ENCODE measurements at places on chromosomes 7 and 10.

GRCh38 chr7:146115851-146116520, 615 bp upstream of the CNTNAP2 start:
- DNase-seq = peak; percentile 88

DNA sequence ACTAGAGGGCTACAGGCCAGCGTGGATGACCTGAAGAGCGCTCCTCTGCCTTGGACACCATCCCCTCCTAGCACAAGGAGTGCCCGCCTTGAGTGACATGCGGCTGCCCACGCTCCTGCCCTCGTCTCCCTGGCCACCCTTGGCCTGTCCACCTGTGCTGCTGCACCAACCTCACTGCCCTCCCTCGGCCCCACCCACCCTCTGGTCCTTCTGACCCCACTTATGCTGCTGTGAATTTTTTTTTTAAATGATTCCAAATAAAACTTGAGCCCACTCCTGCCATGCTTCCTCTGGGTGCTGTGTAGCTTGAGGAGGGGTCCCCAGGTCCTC, 4.5 kb downstream of the SNCG start:
- no peak for DNase-seq

GRCh38 chr10:102236006-102236405, 5.3 kb downstream of the PITX3 start:
- DNase-seq = peak; percentile 31

GRCh38 chr7:7099584-7100014, 82.7 kb upstream of the C1GALT1 start:
- peak; percentile 71 for DNase-seq

GRCh38 chr7:76512941-76513816, 2.8 kb downstream of the UPK3B start:
- peak; percentile 89 for DNase-seq

GRCh38 chr10:131658476-131659110, 242.2 kb upstream of the PPP2R2D start:
- no peak for DNase-seq

- DNase-seq = no peak
Observed at GRCh38 chr10:84946904-84947303, 618.5 kb downstream of the CCSER2 start.

- DNase-seq = no peak
Observed at GRCh38 chr10:30967650-30968410, 63.8 kb downstream of the ZNF438 start.

- peak; percentile 24 for DNase-seq
Observed at GRCh38 chr10:586151-586550, 103.3 kb downstream of the DIP2C start.

- DNase-seq = no peak
Observed at GRCh38 chr7:134120405-134120804, 6.7 kb upstream of the LRGUK start.

DNA sequence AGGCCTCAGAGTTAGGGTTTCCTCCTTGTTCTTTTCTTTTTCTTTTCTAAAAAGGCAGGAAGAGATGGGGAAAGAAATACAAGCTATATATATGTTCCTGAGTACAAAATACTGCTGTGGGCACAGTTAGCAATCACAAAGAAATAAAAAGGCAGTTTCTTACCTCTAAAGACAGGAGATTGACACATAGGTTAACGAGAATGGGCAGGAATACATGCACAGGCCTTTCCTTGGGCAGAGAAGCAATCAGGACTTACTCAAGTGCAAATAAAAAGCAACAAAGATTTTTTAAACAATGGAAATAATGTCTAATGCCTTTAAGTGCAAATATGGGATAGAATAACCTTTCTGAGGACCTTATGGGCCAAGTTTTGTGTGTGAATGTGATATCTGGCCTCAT, 119.5 kb upstream of the AGK start:
- DNase-seq = no peak

DNA sequence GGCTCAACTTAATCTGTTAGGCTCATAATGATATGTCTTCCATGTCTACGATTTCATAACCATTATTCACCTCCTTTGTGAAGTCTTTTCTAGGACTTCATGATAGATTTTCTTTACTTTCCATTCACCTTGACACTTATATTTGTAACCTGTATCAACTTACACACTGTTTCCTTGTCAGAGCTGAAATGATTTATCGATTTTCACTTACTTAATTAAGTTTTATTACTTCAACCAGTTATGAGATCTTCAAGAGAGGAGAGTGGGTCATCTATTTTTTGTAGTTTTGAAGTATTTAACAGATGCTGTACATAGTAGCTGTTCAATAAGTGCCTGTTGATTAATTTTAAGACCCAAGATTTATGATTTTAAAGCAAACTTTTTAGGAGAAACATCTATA, 37.4 kb downstream of the VTI1A start:
- no peak for DNase-seq

GRCh38 chr10:63703113-63703670, 182.0 kb downstream of the REEP3 start:
- no peak for DNase-seq

- DNase-seq = no peak
Observed at GRCh38 chr7:34776748-34777358, 118.8 kb downstream of the NPSR1 start.

DNA sequence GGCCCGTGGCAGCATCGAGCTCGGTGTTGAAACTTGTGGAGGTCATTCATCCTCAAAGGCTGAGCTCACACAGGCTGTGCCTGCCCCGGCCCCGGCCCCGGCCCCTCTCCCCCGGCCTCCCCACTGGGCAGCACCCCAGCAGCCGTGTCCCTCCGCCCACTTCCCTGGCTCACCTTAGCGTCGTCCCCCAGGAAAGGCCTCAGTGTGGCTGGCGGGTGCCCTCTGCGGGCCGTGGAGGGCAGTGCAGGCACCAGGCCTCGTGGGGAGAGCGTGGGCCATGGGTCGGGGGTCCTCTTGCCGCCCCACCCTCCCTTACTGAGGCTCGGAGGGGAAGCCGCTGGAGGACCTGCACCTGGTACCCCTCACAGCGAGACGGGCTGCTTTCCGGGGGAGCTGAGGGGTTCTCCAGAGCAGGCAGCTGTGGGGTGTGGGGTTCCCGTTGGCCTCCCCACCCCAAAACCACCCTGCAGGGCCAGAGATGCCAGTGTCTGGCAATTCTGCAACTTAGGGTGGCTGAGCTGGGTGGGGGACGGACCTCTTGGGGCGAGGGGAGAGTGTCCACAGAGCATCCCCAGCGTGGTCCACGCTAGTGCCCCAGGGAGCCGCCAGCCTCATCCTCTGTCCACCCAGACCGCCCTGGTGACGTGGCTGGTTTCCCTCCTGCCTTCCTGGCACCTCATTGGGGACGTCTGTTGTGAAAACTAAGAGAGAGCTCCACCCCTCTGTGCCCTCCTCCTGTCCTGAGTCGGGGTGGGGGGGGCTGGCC, 44.2 kb upstream of the DPYSL4 start:
- DNase-seq = peak; percentile 97

DNA sequence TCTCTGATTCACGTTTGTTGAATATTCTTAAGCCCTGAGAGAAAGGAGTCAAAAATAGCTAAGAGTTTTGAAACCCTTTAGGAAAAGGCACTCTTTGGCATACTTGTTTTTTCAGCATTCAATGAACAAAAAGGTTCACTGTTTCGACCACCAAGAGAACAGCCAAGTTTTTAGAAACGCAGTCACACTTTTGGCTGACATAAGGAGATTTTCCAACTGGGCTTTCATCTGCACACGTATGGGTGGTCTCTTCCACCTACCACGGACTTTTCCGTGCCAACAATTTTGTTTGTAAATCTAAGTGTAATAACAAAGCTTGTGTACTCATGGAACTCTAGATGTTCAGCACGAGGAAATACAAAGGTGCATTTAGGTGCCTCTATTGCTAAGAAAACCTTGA, 270.3 kb downstream of the WDR11 start:
- DNase-seq = no peak

DNA sequence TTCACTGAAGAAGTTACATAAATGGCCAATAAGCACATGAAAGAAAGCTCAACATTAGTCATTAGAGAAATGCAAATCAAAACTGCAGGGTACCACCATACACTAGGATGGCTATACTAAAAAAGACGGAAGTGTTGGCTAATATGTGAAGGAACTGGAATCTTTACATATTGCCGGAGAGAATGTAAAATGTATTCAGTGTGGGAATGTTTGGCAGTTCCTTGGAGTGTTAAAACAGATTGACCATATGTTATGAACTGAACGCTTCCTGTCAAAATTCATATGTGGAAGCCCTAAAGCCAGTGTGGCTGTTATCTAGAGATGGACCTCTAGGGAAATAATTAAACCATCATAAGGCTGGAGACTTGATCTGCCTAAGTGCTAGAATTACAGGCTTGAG, 33.1 kb downstream of the SUV39H2 start:
- DNase-seq = no peak

DNA sequence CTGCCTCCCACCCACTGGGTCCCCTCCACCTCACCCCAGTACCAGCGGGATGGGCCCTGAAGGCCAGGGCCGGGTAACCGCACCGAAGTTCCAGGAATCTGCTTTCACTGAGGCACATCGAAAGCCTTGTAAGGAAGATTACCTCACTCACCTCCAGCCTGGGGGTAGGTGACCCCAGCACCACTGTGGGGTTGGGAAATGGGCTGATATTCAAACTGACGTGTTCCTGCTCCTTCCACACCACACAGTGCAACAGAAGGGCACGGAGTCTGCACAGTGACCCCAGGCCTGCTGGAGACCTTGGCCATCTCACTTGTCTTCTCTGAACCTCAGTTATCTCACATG, 29.8 kb downstream of the NPS start:
- DNase-seq = no peak

DNA sequence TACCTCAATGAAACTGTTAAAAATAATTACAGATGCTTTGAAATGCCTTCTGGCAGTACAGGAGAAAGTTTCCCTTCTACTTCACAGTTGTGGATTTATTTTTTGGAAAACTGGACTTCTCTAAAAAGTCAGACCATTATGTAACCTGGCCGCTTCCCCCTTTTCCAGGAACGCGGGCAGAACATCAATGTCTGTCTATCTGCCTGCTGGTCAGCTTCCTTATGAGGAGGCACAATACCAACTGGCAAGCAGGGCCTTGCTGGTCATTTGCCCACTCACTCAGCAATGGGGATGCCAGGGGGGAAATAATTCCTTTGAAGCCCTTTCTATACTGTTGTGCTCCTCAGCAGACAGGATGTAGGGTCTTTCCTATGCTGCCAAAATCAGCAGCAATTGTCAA, 22.5 kb upstream of the ADRB1 start:
- no peak for DNase-seq

DNA sequence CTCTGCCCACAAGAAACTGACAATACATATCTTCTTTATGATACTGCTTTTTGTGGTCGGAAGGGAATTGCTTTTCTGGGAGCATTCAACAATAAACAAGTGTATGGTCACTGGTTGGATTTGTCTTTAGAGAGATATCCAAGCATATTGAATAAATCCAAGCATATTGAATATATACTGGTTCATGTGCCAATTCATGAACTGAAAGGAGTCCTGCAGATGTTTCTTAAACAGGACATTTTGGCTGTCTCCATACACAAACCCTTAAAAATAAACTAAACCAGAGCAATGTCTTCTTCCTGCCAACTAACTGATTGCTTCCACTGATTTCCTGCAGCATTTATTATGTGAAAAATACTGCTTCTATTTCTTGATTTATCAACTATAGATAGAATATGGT, 173.9 kb downstream of the FOXP2 start:
- DNase-seq = no peak

DNA sequence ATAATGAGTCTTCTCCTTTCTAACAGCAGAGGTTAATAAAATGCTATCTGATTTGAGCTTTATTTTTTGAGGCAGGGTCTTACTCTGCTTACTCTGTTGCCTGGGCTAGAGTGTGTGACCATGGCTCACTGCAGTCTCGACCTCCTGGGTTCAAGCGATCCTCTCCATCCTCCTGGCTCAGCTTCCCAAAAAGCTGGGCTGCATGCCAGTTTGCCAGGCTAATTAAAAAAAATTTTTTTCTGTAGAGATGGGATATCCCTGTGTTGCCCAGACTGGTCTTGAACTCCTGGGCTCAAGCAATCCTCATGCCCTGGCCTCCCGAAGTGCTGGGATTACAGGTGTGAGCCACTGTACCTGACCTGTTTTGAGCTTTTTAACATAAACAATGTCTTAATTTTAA, 56.7 kb downstream of the SCD start:
- DNase-seq = no peak

- no peak for DNase-seq
Observed at GRCh38 chr7:99923200-99923599, 3.9 kb upstream of the TRIM4 start.

DNA sequence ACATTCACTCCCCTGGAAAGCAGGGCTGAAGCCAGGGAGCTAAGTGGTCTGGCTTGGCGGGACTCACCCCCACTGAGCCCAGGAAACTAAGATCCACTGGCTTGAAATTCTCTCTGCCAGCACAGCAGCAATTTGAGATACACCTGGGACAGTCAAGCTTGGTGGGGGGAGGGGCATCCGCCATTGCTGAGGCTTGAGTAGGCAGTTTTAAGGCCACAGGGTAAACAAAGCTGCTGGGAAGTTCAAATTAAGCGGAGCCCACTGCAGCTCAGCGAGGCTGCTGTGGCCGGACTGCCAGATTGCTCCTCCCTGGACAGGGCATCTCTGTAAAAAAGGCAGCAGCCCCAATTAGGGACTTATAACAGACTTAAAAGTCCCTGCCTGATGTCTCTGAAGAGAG, 108.2 kb upstream of the FAM13C start:
- no peak for DNase-seq

DNA sequence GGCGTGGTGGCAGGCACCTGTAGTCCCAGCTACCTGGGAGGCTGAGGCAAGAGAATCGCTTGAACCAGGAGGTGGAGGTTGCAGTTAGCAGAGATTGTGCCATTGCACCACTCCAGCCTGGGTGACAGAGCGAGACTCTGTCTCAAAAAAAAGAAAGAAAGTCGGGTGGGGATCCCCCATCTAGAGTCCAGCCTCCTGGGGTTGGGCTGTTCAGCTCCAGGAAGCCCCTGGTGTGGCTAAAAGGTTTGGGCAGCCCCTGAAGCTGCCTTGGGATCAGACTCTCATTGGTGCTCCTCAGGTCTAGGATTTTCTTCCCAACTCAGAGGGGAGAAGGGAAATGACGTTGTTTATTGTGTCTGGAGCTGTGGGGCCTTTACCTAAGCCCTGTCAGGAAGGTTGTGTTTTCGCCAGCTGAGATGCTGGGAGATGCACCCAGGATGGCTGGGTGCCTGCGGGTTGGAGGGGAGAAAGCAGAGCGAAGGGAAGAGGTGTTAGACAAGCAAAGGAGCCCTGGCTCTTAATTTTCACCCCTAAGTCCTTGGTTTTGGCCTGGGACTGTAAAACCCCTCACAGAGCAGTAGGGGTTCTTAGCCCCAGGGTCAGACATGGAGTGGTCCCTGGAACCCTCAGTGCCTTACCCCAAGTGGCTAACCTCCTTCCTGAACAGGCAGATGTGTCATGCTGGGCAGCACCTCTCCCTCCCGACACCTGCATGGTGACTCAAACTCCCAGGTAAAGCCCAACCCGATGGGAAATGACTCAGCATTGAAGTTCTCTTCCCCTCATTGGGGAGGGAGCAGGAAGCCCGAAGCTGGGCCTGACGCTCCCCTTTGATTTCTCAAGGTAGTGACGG, 21.1 kb downstream of the PLAU start:
- DNase-seq = peak; percentile 74

DNA sequence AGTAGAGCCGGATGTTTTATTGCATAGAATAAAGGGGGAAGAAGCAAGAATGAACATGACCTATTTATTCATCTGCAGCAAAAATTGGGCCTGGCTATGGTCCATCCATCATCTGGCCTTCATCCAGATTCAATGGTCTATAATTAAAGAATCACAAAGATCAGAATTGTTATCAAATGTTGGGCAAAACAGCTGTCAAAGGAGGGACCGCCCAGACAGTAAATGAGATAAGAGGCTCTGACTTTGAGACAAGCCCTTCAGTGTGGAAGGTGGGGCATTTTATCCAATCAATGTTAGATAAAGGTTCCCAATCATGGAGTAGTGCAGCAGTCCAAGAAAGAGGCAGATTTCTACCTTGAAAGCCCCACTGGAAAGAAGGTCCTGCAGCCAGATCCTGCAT, 153.5 kb downstream of the PARD3 start:
- no peak for DNase-seq

Data from H7 (cell line).